ENCODE measurements at places on chromosomes 11 and 22. TPM values are rescaled to one million over a fixed set of nuclear protein-coding genes. Genes with fewer than 3 reads are reported as not detected.
A peak's percentile ranks its signal among the peaks of the same experiment; 100 is the strongest.

The MPZL2 gene
- total RNA-seq: 10.1 TPM

The ANGPTL5 gene
- total RNA-seq: 0.83 TPM

The BCO2 gene
- total RNA-seq: 2.1 TPM

The MS4A1 gene
- total RNA-seq: 0.99 TPM

The PICK1 gene
- total RNA-seq: 29.1 TPM

The COMMD9 gene
- 45.5 TPM for total RNA-seq

The HEPACAM gene
- total RNA-seq: 0.42 TPM

The CHCHD10 gene
- 97.7 TPM for total RNA-seq

DNA sequence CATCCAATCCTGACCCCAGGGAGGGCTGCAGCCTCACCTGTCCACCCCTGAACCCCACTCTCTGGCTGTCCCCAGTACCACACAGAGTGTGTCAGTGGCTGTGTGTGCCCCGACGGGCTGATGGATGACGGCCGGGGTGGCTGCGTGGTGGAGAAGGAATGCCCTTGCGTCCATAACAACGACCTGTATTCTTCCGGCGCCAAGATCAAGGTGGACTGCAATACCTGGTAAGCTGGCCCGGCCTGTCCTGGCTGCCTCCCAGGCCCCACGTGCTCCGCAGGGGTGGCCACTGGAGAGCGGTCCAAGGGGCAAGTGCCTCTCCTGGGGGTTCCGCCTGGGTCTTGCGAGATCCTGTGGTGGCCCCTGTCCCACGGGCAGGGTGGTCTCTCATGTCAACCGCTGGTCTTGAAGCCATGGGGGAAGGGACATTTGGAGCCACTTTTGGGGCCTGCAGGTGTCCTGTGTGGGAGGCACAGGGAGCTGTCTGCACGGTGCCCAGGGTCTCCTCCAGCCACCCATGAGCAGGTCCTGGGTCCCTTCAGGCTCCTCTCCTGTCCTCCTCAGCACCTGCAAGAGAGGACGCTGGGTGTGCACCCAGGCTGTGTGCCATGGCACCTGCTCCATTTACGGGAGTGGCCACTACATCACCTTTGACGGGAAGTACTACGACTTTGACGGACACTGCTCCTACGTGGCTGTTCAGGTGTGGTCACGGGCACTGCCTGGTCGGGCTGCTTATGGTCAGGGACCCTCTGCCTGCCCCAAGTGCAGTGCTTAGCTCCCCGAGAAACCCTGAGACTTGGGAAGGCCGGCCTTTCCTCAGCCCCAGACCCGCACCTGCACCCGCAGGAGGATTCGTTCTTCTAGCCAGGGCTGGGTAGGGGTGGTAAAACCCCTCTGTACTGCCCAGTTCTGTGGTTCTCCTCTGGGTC is 11.8 kb downstream of the MUC2 start:
- no peaks in the 10 kb centered on the region for H3K36me3 ChIP-seq
- no peaks in the 10 kb centered on the region for H3K4me1 ChIP-seq
- DNase-seq: no peak
- no peak overlapping the region for H3K27ac ChIP-seq
- H3K4me3 ChIP-seq: no peak overlapping the region
- H3K27me3 ChIP-seq: peaks cover 45% of the 10 kb centered on the region

DNA sequence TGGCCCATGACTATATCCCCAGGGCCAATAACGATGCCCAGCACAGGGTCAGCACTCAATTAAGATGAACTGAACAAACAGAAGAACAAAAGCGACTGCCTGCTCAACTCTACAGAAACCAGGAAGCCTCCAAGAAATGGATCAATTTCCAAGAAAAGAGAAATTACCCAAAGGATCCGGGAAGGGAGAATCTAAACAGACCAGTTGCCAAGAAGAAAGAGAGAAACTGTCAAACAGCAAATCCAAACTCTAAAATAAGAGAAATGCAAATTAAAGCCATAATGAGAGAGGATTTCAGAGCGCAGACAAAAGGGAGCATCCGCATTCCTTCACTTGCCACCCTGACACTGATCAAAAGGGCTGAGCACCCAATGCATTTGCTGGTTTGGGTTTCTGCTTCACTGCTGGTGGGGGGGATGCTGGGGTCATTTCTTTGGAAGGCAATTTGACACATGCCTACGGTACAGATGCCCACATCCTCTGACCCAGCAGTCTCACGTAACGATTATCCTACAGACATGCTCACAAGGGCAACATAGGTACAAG is 37.7 kb upstream of the RFPL3 start:
- H3K4me1 ChIP-seq: no peaks in the 10 kb centered on the region
- H3K27ac ChIP-seq: no peak overlapping the region
- H3K27me3 ChIP-seq: no peaks in the 10 kb centered on the region
- H3K36me3 ChIP-seq: no peaks in the 10 kb centered on the region
- no peak overlapping the region for H3K4me3 ChIP-seq
- DNase-seq: no peak

DNA sequence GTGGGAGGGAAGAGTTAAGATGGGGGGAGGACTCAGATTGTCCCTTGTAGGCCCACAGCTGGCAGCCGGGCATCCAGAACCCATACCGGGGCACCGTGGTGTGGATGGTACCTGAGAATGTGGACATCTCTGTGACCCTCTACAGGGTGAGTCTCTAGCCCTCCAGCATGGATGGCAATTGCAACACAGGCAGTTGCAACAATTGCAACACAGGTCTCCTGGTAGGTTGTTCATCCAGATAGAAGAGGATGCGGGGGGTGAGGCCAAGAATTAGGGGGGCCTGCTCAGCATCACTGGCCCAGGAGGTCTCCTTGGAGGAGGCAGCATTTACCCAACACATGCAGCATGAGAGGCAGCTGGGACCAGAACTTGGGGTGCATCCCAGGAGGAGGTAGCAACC is 3.4 kb downstream of the EHBP1L1 start:
- no peak for DNase-seq
- peaks cover 64% of the 10 kb centered on the region for H3K4me1 ChIP-seq
- H3K27me3 ChIP-seq: no peaks in the 10 kb centered on the region
- H3K4me3 ChIP-seq: no peak overlapping the region
- peak overlapping the region; percentile 96 for H3K27ac ChIP-seq
- peaks cover 55% of the 10 kb centered on the region for H3K36me3 ChIP-seq

DNA sequence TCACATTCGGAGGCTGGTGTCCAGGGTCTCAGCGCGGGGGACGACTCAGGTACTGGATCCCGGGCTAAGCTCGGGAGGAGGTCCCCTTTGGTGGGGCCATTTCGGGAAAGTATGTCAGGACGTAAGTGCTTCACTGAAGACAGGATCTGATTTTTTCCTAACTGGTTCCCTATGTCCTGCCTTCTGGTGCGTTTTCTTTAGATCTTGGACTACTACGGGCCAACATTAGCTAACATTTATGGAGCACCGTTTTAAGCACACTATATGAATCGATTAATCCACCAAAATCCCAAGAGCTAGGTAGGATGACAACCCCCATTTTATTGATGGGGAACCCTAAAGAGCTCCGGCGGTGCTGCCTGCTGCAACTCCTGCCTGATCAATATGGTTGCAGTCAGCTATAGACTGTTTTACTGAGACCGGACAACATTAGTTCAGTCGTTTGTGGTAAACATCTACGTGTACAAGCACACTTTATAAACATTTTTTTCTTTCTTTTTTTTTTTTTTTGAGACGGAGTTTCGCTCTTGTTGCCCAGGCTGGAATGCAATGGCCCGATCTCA is 17.0 kb upstream of the WDR74 start:
- no peak for DNase-seq
- peaks cover 23% of the 10 kb centered on the region for H3K36me3 ChIP-seq

- DNase-seq: no peak
- H3K4me1 ChIP-seq: no peaks in the 10 kb centered on the region
- H3K27me3 ChIP-seq: no peaks in the 10 kb centered on the region
- H3K27ac ChIP-seq: no peak overlapping the region
Observed at GRCh38 chr11:35836205-35836604, 107.7 kb upstream of the LDLRAD3 start.

GRCh38 chr11:2400762-2401435 is 349 bp downstream of the TSSC4 start:
- H3K4me3 ChIP-seq: peak overlapping the region; percentile 72
- no peak for DNase-seq
- peaks cover 51% of the 10 kb centered on the region for H3K36me3 ChIP-seq
- peaks cover 25% of the 10 kb centered on the region for H3K4me1 ChIP-seq

DNA sequence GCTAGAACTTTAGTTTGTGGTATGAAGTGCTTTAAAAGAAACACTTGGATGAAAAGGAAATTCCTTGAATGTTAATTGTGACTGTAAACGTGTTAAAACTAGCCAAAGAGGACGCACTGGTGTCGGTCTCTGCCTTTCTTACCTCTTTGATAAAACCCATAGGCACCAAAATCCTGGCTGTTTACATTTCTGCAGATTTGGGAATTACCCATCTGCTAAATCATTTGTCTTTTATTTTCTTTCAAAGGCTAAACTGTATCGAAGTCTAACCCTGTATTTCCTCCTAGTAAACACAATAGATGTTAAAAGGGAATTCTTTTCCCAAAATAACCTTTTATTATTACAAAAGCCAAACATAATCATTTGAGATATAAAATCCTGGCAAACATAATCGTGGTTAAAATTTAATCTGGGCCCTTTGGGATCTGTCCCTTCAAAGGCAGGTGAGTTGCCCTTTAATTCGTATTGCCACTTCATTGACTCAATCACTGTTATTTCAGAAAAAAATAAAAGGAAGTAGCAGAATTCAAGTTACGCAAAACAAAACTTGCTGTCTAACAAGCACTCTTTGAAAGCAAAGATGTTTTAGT is 2.4 kb downstream of the RASSF10 start:
- no peaks in the 10 kb centered on the region for H3K36me3 ChIP-seq
- peaks cover 5% of the 10 kb centered on the region for H3K27me3 ChIP-seq
- H3K27ac ChIP-seq: no peak overlapping the region
- DNase-seq: no peak
- H3K4me3 ChIP-seq: no peak overlapping the region

DNA sequence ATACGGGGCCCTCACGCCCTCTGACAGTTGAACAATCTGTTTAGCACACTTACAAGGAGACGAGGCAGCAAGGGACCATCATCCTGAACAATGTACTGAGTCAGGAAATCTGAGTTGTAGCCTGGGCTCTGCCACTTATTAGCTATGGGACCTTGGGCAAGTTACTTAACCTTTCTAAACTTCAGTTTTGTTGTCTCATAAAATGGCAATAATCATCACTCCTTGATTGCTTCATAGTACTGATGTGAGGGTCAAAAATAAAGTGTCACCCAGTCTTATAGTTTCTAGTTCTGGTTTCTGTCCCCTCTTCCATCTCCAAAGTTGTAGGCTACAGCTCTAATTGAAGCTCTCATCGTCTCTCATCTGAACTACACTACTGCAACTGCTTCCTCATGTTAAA is 46.7 kb downstream of the RELT start:
- no peak for DNase-seq
- no peaks in the 10 kb centered on the region for H3K27me3 ChIP-seq
- no peak overlapping the region for H3K4me3 ChIP-seq
- peaks cover 14% of the 10 kb centered on the region for H3K4me1 ChIP-seq
- no peak overlapping the region for H3K27ac ChIP-seq
- H3K36me3 ChIP-seq: no peaks in the 10 kb centered on the region

DNA sequence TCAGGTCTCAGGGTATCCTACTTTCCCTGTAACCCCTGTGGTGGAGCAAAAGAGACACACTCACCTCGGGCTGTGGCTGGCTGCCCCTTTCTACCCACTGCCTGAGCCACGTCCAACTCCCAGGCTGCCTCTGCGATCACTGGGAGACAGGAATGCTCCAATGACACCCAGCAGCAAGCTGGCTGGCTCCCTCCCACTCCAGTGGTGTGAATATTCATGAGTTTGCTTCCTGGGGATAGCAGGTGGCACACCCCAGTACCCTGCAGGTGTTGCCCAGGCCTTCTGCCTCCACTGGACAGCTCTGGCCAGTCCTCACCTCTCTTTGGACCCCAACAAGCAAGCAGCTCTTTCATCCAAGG is 9.7 kb downstream of the GAL3ST1 start:
- H3K27ac ChIP-seq: no peak overlapping the region
- no peaks in the 10 kb centered on the region for H3K36me3 ChIP-seq
- H3K4me1 ChIP-seq: no peaks in the 10 kb centered on the region

- no peak for DNase-seq
- H3K27me3 ChIP-seq: no peaks in the 10 kb centered on the region
- H3K27ac ChIP-seq: no peak overlapping the region
- H3K4me3 ChIP-seq: no peak overlapping the region
- no peaks in the 10 kb centered on the region for H3K36me3 ChIP-seq
Observed at GRCh38 chr11:33478111-33478573, 221.0 kb downstream of the HIPK3 start.

DNA sequence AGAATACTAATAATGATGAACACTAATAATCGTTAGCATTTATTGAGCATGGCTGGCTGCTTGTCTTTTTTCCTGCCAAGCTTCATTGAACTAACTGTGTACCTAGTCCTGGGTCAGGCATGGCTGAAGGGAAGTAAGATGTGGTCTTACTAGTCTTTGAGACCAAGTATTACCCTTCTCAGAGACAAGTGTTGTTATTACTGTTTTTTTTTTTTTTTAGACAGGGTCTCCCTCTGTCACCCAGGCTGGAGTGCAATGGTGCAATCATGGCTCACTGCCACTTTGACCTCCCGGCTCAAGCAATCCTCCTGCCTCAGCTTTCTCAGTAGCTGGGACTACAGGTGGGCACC is 4.6 kb downstream of the ST14 start:
- H3K27ac ChIP-seq: no peak overlapping the region
- no peak overlapping the region for H3K4me3 ChIP-seq
- DNase-seq: no peak
- H3K36me3 ChIP-seq: no peaks in the 10 kb centered on the region
- H3K4me1 ChIP-seq: peaks cover 6% of the 10 kb centered on the region
- H3K27me3 ChIP-seq: peaks cover 53% of the 10 kb centered on the region

DNA sequence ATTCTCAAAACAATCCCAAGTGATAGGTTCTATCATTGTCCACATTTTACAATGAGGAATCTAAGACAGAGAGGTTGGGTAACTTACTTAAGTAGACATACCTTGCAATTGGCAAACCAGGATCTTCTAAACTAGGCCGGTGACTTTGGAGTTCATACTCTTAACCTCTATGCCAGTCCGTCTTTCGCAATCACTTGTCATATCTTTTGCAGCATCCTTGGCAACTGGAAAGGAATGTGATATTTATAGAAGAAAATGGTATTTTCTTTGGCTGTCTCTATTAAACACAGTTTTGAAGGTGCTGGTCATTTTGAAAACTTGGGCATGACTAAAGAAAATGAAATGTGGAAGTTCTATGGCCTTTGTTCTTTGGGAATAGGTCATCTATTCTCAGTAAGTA is 556.5 kb downstream of the NELL1 start:
- H3K4me1 ChIP-seq: no peaks in the 10 kb centered on the region
- no peaks in the 10 kb centered on the region for H3K27me3 ChIP-seq
- H3K4me3 ChIP-seq: no peak overlapping the region
- no peak overlapping the region for H3K27ac ChIP-seq

DNA sequence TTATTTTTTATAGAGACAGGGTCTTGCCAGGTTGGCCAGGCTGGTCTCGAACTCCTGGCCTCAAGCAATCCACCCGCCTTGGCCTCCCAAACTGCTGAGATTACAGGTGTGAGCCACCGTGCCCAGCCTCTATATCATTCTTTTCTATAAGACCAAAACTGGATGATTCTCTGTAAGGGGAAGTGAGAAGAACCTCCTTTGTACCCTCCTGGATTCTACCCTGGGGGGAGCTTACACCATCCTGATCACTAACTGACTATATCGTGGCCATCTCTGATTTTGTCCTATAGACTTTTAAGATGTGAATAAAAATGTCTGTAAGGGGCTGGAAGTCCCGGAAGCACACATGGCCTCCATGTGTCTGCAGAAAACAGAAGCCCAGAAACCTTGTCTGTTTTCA is 9.1 kb downstream of the PIWIL4 start:
- H3K27ac ChIP-seq: no peak overlapping the region
- H3K4me1 ChIP-seq: no peaks in the 10 kb centered on the region
- H3K36me3 ChIP-seq: no peaks in the 10 kb centered on the region
- no peak overlapping the region for H3K4me3 ChIP-seq
- no peaks in the 10 kb centered on the region for H3K27me3 ChIP-seq
- no peak for DNase-seq

GRCh38 chr22:43365715-43366440 is 22.7 kb upstream of the SCUBE1 start:
- DNase-seq: no peak
- H3K27me3 ChIP-seq: no peaks in the 10 kb centered on the region
- no peaks in the 10 kb centered on the region for H3K36me3 ChIP-seq

All from esophagus muscularis mucosa (tissue), 4 donors.